ENCODE measurements at places on chromosomes 4 and X.

- no peak for DNase-seq
Observed at GRCh38 chrX:132732236-132732635, 226.2 kb downstream of the HS6ST2 start.

DNA sequence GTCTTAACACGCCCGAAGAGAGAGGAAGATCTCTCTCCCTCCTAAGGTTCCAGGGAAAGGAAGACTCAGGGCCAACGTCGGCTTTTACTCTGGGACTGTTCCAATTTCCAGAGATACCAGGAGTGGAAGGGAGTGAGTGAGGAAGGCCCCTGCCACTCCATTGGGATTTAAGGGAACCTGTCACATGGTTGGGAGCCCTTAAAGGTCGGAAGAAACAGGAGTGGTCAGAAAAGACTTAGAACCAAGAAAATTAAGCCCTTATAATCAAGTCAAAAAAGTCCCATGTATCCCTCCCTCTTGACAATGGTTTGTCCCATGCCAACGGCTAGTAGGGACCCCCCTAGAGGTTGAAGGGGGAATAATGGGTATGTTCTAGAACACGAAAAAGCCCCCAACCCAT lies at the start of gene TEX13A:
TEX13A (minus strand) TSS at position 59 of the 400 bp plus-strand sequence. CDS start 297 bp downstream, outside the sequence.
- no peak for DNase-seq

DNA sequence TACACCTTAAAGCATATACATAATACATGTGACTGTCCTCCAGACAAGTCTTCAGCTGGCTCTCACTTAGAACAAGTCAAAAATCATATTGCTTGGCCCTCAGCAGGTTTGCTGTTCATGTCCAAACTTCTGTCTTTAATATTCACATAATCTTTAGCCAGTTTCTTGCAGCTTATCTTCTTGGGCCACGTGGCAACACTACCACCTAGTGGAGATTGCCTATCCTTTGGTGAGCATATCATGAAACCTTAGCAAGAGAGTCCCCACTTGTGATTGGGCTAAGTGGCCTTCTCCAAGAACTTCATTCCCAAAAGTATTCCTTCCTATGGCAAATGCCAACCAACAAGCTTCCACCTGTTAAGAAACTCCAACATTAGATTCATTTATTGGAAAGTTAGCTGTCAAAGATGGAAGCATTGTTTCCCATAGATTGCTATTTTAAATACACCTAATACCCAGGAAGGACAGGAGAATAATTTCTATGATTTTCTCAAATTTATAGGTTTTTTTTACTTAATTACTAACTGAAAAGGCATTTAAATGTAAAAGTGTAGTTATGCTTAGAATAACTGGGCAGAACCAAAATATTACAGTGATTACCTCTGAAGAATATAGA lies 231.9 kb upstream of the INTU start:
- peak; percentile 83 for DNase-seq

DNA sequence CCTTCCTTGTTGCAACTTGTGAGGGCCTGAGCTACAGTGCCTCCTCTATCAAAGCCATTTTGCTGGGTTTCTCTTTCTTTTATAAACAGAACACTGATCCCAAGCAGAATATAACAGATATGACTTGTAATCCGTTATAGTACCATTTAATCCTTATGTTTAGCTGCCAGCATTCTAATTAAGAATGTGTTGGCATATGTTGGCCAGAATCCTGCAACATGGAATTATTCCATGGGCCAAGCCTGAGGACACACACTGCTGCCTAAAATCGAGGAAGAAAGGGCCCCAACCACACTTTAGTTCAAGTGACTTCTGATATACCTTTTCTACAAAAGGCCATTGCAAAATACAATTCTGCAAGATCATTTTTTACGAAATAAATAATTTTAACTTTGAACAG lies 28.0 kb downstream of the PALLD start:
- DNase-seq = no peak

DNA sequence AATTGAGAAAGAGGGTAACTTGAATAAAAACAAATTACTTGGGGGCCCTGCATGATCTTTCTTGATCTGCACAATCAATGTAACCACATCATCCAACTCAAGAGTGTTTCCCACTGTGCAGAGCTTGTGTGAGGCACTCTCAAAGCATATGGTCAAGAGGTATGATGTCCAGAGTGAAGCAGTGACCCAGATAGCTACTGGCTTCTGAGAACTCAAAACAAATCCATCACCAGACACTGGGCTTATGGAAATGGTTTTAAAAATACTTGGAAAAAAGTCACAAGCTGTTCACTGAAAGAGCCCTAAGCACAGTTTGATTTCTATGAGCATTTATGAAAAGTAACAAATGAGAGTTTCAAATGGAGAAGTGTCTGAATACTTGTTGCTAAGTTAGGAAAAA lies 361.0 kb downstream of the GRXCR1 start:
- no peak for DNase-seq

DNA sequence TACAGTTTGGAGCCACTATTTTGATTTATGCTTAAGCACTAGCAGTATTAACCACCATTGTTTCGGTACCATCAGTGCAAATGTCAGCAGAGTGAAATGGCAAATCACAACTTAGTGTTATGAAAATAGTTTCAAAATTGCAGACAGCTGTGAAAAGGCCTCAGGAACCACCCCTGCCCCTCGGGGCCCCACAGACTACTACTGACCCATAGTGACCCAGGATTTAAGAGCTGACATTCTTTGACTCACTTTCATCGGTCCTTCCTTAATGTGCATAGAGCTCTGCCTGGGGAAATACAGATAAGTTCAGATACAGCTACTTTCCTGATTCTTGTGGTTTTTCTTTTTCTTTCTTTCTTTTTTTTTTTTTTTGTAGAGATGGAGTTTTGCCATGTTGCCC lies 3.3 kb upstream of the BBS7 start:
- no peak for DNase-seq

GRCh38 chrX:9923357-9923756 lies 43.8 kb upstream of the CLDN34 start:
- DNase-seq = no peak

DNA sequence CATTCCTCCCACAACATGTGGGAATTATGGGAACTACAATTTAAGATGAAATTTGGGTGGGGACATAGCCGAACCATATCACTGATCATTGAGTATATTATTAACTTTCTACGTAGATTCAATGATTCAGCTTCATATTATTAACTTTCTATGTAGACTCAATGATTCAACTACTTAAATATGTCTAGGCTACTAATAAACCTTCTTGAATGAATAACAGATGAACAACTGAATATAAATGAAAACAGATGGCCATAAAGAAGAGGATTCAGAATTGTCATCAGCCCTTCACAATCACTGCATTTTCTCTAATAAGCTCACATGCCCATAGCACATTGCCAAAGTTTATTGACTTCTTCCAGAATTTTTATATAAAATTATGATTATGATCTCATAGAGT lies 57.0 kb downstream of the CEP44 start:
- DNase-seq = no peak

GRCh38 chr4:139904406-139904805 lies 238.8 kb downstream of the MGST2 start:
- DNase-seq = no peak

DNA sequence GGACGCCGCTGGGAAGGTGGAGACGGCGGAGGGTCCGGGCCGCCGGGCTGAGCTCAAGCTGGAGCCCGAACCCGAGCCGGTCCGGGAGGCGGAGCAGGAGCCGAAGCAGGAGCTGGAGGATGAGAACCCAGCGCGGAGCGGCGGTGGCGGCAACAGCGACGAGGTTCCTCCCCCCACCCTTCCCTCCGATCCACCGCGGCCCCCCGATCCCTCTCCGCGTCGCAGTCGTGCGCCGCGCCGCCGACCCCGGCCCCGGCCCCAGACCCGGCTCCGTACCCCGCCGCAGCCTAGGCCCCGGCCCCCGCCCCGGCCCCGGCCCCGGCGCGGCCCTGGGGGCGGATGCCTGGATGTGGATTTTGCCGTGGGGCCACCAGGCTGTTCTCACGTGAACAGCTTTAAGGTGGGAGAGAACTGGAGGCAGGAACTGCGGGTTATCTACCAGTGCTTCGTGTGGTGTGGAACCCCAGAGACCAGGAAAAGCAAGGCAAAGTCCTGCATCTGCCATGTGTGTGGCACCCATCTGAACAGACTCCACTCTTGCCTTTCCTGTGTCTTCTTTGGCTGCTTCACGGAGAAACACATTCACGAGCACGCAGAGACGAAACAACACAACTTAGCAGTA lies 483 bp downstream of the USP27X start:
- peak; percentile 7 for DNase-seq

- DNase-seq = peak; percentile 28
Observed at GRCh38 chr4:42280327-42281095, 116.8 kb upstream of the SHISA3 start.

DNA sequence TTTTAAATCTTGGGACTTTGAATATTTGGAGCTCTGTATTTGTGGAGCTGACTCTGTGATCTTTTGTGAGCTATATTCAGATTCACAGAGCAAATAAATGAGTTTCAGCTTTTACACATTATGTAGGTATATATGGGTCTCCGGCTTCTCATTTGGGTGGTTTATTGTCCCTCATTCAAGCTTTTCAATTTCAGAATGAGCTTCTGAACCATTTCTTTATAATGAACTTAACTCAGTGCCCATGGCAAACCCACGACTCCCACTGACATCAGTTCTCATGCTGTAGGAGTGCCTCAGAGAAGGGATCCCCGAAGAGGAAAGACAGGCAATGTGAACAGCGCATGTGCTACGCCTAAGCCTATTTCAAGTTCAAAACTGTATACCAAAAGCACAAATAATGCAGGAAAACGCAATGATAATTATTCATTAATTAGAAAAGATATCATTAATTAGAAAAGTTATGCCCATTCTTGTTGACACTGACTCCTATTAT lies 156.6 kb downstream of the DCTD start:
- no peak for DNase-seq

DNA sequence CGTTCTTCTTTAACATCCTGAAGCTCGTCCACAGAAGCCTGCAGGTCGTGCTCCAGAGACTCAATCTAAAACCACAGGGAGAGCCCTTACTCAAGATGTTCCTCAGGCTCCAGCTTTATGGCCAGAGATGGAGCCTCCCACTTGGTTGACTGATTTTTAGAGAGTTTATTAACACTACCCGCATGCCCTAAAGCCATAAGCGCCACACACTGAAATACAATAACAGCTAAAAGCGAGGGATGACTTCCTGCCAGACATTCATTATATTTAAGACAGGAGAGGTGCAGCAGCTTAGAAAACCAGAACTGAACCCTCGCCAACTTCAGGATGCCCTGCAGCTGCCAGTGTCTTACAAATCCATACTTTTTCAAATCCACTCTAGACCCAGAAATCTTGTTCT lies 42.0 kb downstream of the SOD3 start:
- no peak for DNase-seq

DNA sequence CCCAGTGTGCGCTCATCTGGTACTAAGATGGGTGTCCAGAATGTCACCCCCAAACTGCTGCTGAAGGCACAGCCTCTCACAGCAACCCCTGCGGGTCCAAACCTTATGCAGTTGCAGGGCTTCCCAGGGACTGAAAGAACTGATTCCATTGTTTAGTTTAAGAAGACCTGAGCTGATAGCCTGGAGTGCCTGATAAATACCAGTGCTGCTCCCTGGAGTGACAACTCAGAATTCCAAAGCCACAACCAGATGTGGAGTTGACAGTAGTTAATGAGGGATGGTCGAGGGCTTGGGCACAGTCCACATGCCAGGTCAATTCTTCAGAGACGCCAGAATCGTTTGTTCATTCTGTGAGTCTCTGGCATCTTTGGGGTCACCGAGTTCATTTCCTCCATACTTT lies 71.2 kb downstream of the LNX1 start:
- DNase-seq = no peak

GRCh38 chr4:44186850-44187246 lies 261.8 kb downstream of the KCTD8 start:
- DNase-seq = no peak

- peak; percentile 64 for DNase-seq
Observed at GRCh38 chrX:70219938-70220764, 14.3 kb upstream of the AWAT1 start.

- DNase-seq = no peak
Observed at GRCh38 chr4:24686866-24687692, 102.7 kb upstream of the DHX15 start.

DNA sequence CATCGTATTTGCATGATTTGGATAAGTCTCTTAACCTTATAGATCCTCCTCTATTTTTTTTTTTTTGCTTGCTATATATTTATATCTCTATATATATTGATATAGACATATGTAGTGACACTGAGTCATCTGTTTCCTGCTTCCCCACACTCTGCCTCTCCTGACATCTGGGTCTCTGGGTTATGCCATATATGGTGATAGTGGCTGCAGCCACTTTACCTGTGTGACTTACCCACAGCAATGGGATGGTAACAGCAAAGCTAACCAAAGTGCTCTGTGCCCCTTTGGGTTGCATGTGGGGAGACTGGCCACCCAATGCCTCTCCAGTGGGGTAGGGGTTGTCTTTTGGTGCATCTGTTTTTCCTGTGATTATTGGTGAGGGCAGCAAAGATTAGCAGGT lies 14.5 kb downstream of the CMC4 start:
- DNase-seq = no peak
